ENCODE measurements at places on chromosomes 7 and 10. TPM values are rescaled to one million over a fixed set of nuclear protein-coding genes. Genes with fewer than 3 reads are reported as not detected.

- no peak for DNase-seq
These were observed 162.7 kb downstream of the ETV1 start for GRCh38 chr7:13826752-13827151.

ASZ1 gene
- not detected for total RNA-seq

- peak; percentile 85 for DNase-seq
These were observed 584 bp upstream of the GARS1 start for GRCh38 chr7:30594048-30594539.

SH2D4B gene
- not detected for total RNA-seq

CPN1 gene
- not detected for total RNA-seq

- DNase-seq: no peak
These were observed 645.7 kb downstream of the PHTF2 start for GRCh38 chr7:78444267-78444666.

MKI67 gene
- total RNA-seq: 5.2 TPM

DNA sequence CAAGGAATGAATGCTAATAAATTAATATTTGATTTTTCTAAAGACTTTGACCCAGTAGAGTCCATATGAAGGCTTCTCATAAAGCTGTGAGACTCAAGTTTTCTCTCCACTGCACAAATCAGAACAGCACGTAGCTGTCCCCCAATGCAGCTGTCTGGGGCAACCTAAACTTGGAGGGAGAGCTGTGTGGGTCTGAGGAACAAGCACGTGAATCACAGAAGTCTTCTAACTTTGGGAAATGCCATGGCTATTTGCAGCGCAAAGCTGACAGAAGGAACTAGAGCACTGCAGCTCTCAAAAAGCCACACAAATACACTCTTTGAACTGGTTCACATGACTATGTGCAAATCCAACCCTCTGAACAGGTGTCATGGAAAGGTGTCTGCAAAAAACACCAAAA lies 47.9 kb downstream of the COL1A2 start:
- DNase-seq: no peak

DNA sequence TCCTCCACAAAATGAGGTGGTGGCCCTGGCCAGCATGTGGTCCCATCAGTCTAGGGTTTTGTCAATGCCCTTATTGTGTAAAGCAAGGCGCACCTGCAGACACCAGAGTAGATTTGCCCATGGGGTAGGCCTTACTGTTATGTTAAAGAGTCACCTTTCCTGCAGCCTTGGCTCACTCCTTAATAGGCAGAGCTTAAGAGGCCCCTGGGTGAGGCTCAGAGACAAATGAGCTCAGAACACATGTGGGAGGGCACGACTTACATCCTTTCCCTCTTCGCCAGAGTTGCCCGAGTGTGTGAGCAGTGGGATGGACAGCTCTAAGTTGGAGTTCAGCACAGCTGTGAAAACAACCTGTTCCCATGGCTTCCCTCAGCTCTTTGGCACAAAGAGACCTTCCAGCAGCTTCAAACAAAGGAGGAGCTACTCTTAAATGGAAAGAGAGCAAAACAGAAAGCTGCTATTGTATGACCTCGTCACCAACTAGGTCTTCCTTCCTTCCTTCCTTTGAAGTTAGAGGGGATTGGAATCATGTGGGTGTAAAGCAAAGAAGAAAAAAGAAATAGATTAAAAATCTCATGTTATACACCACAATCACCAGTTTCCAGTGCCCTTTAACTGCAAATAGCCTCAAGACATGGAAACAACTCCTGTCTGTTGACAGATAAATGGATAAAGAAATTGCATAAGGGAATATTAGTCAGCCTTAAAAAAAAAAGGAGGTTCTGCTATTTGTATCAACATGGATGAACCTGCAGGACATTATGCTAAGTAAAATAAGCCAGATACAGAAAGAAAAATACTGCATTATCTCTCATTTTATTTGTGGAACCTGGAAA lies 11.9 kb upstream of the XPNPEP1 start:
- DNase-seq: no peak

GRCh38 chr7:134565643-134566136 lies 16.8 kb downstream of the AKR1B15 start:
- peak; percentile 44 for DNase-seq

TUBAL3 gene
- 1.7 TPM for total RNA-seq

GRCh38 chr7:23852988-23853387 lies 143.0 kb downstream of the STK31 start:
- DNase-seq: no peak

DNA sequence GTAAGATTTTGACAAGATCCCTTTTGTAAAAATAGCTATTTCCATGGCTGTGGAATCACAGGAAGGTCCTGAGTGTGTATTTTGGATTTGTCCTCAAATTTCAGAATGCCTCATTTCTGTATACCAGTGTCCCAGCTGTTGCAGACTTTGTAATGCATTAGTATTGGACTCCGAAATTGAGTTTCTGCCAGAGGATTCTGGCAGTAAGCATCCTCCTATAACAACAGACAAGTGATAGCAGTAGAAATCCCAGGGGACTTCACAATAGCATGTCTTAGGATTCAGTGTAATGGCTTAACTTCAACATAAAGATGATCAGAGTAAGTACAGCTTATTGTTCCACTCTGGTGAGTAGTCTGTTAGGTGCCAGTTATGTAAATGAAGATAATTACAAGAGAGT lies 104.6 kb downstream of the FOXP2 start:
- no peak for DNase-seq

COPG2 gene
- 23.6 TPM for total RNA-seq

RAPGEF5 gene
- 4.0 TPM for total RNA-seq

DNA sequence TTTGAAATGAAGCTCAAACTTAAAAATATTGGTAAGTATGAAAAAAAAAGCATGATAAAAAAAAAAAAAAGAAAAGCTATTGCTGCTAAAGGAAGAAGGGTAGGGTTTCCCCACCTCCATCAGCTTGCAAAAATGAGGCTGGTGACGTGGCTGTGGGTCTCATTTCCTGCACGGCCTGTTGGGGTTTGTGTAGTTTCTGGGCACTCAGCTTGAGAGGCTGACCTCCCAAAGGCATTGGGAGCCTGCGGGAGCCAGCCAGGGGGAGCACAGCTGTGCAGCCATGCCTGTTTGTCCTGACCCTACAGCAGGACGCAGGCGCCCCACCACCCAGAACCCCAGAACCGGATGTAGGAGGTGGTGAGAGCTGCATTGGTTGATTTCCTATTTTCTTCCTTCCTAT lies 48.8 kb upstream of the CARD11 start:
- no peak for DNase-seq

CRHR2 gene
- not detected for total RNA-seq

DNA sequence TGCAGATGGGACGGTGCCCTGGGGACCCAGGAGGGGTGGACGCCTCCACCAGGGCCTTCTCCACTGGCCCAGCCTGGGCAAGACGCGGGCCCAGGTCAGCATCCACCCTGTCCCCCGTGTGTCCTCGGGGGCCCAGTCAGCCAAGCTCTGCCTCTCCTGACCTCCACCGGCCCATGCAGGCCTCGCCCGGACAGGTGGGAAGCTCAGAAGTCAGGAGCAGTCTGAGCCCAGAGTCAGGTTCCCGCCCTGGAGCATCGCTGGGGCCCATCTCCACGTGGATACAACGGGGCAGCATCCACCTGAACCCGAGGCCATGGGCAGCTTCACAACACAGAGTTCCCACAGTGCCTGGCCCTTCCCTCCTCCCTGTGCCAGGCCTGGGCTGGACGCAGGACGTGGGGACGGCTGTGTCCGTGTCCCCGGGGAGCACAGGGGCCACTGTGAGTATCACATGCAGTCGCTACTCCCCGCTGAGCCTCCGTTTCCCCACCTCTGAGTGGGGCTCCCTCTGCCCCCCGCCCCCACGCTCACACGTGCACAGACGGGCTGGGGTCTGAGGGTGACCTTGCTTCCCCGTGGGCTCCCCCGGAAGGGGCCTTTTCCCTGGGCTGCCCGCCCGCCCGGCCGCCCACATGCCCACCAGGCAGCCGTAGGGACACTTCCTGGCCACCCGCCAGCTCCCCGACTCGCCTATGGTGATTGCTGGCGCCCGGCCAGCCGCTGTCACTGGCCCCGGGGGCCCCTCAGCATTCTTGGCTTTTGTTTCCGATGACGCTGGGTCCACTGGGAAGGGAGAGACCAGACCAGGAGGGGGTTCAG lies 64.3 kb downstream of the PDGFA start:
- DNase-seq: peak; percentile 16

All from renal cortical epithelial cell (primary cell).